Stimulated activated naive CD8-positive, alpha-beta T cell treated with anti-CD3 and anti-CD28 coated beads, Interleukin-15, Interleukin-2, amounts not matched to agents 100 U/mL and 50 U/mL, for 24 hours (primary cell): ENCODE measurements at places on chromosomes 3 and 15.

GRCh38 chr15:95105229-95105628, 873.9 kb downstream of the MCTP2 start:
- no peak for DNase-seq

GRCh38 chr3:187522890-187523289, 147.3 kb downstream of the SST start:
- DNase-seq, result no peak

- no peak for DNase-seq
These were observed 16.0 kb upstream of the RNU6-1 start for GRCh38 chr15:67855842-67856241.

DNA sequence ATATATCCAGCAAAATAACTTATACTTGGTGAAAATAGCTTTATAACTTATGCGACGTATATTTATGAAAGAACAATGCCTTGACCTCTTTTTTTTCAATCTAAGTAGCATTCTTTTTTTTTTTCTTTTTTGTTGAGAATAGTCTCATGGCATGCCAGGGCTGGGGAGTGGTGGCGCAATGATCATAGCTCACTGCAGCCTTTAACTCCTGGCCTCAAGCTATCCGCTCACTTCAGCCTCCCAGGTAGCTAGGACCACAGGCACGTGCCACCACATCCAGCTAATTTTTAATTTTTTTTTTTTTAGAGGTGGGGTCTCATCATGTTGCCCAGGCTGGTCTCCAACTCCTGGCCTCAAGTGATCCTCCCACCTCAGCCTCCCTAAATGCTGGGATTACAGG, 43.5 kb downstream of the RAB8B start:
- no peak for DNase-seq

DNA sequence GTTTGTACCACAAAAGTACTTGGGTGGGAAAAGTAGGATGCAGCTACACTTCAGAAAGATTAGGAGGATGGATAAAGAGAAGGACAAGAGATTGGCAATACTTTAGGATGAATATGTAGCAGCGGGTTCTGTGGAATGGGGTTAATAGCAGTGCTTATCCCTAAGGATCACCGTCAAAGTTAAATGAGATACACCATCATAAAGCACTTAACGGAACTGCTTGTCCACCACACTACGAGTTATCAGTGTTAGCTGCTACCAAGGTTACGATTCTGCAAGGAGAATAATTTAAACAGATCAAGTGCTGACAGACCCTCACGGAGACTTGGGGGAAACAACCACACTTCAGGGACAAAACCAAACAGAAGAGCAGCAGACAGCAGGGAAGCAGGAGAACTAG, 963 bp downstream of the SHQ1 start:
- no peak for DNase-seq

DNA sequence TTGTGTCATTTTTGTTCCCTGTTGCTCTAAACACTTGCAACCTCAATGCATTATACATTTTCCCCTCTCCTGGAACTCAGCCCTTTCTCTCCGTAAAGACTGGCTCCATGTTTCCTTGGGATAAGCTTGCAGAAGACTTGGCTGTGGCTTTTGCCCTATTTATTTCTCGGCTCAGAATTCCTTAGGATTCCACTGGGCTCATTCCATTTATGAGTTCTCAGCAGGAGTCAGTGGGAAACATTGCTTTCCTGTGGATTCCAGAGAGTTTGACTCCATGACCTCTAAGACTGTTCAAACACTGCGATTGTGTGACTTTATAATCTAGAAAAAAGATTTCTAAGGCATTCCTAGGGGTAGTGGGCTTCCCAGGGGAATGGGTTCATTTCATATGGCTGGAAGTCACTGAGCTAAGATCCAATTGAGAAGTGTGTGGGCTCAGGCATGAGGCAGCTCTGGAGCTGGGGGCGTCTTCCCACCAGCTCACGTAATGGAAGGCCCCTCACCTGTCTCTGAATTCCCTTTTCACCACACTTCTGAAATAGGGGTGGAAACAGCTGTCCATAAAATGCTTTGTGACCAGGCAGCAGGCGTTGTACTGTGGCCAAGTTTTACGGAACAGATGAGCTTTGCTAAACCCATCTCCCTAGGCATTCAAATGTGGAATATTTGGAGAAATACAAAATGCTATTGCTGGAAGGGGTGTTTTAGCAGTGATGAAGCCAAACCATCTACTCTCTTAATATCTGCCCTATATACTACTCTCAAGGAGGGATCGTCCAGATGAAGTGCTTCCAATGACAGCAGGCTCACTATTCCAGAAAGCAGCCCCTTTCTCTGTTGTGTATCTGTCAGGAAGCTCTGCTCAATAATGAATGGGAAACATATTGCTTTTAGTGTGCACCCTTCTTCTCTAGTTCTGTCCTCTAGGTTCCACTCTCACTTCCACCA, 91.8 kb upstream of the BCL6 start:
- DNase-seq, result no peak

- no peak for DNase-seq
These were observed 11.8 kb downstream of the OXSR1 start for GRCh38 chr3:38177181-38177580.

GRCh38 chr3:29283231-29284119, 2.6 kb downstream of the RBMS3 start:
- DNase-seq, result no peak

GRCh38 chr15:44102675-44103254, 92.3 kb downstream of the FRMD5 start:
- DNase-seq, result no peak

DNA sequence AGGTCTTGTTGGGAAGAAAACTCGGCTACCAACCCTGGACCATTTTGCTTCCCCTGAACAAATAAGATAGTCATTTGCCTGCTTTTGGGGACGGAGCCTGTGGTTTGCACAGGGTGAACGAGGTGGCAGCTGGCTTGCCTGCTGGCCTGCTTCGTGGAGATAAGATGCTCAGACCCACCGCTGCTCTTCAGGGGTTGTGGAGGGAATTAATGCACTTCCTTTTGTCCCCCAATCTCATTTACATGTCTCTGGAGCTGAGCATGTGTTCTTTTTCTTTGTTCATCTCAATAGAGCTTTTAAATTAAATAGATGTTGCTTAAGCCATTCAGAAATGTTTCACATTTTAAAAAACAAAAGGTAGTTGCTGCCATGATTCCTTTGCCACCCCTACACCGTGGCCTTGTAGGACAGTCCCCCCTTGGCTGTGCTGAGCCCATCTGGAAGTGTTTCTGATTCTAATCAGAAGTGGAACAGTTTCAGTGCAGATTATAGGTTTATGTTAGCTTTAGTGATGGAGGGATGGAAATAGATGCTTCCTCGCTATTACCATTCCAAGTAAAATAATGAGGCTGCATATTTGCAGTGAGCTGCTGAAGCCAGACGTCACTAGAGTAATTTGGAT, 25.6 kb downstream of the APBA2 start:
- peak; percentile 13 for DNase-seq

DNA sequence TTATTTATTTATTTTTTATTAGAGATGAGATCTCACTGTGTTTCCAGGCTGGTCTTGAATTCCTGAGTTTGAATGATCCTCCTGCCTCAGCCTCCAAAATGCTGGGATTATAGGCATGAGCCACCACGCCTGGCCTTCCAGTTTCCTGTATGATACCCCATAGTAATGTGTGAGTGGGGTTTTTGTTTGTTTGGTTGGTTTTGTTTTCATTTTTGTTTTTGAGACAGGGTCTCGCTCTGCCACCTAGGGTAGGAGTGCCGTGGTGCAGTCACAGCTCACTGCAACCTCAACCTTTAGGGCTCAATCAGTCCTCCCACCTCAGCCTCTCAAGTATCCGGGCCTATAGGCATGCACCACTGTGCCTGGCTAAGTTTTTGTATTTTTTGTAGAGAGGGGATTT, 30.9 kb downstream of the GOLM2 start:
- no peak for DNase-seq

GRCh38 chr3:173913974-173914421, 516.5 kb downstream of the NLGN1 start:
- DNase-seq, result no peak

DNA sequence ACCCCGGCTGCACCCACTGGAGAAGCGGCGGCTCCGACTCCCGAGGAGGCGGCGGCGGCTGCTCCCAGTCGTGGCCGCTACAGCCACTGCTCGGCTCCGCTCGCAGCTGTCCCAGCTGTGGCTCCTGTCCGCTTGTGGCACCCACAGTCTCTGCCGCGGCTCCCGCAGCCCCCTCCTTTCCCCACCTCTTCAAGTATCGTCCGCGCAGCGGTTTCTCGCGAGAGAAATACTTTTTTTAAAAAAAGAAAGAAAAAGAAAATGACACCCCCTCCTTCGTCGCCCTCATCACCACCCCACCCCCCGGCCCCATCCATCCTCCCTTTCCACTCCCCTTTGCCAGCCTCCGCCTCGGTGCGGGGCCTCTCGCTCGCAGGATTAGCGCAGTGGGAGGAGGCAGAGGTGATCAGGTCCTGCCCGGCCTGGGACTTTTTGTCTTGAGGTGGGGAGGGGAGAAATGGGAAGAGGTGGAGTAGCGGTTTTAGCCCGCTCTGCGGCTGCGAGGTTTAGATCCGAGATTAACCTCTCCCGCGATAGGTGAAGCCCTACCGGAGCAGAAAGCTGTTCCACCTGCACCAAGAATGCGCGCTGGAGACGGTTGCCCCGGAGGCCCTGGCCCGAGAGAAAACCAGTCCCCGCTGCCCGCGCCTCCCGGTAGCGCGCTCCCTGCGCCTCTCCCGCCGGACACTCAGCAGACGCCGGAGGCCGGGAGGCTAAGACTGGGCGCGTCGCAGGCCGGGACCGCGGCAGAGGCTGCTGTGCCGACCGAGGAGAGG, at the start of gene FBN1:
FBN1 (minus strand) TSS at position 152 of the 773 bp plus-strand sequence. CDS start 940 bp downstream, outside the sequence.
- DNase-seq, result peak; percentile 18
